ENCODE measurements at places on chromosomes 2 and 18. TPM values are rescaled to one million over a fixed set of nuclear protein-coding genes. Genes with fewer than 3 reads are reported as not detected.

AQP12A gene
- not detected for total RNA-seq

SPEG gene
- total RNA-seq = 14.2 TPM

SP5 gene
- total RNA-seq = 0.78 TPM

STARD6 gene
- total RNA-seq = not detected

C1GALT1C1L gene
- total RNA-seq = not detected

LIPG gene
- total RNA-seq = 18.2 TPM

CABYR gene
- 34.6 TPM for total RNA-seq

CYP20A1 gene
- total RNA-seq = 20.7 TPM

UGT1A8 gene
- not detected for total RNA-seq

XDH gene
- total RNA-seq = not detected

Data from occipital lobe (tissue), 3 donors.